ENCODE measurements at places on chromosomes 3 and 15.

DNA sequence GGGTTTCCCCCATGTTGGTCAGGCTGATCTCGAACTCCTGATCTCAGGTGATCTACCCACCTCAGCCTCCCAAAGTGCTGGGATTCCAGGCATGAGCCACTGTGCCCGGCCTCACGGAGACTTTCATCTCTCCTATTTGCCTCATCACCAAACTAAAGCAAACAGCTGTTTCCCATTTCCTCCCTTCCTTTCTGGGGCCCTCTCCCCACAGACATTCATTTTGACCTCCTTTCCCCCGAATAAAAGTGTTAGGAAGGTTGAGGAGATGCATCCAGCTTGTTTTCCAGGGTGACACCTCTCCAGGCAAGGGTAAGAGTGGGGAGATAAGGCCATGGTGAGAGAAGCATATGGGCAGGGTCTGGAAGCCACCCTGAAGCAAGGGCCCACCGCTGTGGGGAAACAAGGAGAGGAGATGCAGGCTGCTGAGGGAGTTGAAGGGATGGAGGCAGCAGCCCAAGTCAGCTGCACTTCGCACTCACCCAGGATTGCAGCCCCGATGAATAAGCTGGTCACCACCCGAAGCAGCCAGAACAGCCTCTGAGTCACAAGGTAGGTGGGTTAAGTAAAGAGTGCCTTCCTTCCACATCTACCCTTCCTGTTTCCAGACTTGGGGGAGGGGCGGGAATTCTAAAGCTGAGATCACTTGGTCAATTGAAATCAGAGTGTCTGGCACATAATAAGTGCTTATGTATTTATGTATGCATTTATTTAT, 7.7 kb downstream of the DUOXA2 start:
- no peak for DNase-seq

DNA sequence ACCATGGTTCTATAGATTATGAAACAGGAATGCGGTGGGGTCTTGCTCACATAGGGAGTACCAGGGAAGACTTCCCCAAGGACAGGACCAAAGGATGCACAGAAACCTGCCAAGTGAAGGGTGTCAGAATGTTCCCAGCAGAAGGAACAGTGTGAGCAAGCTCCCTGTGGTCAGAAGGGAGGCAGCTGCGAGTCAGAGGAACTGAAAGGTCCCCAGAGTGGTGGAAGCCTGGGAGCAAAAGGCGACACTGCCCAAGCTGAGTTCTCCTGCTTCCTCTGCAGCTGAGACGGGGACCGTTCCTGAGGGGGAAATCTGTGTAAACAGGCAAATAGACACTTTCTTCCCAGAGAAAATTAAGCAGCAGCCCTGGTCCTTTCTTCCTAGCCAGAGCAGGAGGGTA, 14.2 kb upstream of the SLC6A6 start:
- DNase-seq = no peak

GRCh38 chr3:78143000-78143399, 1103.1 kb downstream of the ROBO2 start:
- no peak for DNase-seq

DNA sequence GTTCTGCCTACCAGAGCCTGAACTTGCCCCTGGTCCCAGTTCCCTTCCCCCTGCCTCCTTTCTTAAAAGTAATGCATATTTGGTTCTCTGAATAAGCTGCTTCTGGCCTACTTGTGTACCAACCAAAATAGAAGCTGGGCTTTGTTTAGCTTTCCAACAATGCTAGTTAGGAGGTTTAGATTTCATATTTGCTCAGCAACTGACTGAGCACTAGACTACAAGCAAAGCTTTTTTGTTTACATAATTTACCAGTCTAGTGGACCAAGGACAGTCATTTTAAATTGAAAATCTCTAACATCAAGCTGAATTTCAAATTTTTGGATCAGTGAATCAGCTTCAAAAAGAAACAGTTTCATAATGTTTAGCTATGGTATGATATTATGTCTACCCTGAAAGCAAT, 331.2 kb downstream of the ULK4 start:
- DNase-seq = no peak

DNA sequence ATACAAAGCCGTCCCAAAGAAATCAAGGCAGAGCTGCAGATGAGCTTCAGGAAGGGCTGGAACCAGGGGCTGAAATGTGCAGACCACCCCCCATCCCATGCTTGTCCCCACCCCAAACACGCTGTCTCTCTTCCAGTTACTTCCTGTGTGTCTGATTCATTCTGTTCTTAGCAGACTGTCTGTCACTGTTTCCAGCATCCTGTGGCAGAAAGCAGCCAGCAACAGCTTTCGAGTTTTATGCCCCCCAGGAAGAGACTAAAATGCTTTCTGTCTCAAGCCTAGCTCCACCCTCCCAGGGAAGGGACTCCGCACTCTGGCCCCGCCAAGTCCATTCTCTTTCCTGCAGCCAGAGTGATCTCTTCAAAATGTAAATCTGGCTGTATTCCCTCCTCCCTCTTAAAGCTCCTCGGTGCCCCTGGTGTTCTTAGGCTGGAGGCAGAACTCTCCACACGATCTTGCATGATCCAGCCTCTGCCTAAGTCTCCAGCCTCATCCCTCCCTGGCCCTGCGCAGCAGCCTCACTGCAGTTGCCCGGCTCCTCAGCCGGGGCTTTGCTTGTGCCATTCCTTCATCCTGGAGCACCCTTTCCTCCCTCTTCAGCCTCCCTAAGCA, 41.5 kb downstream of the HRH1 start:
- DNase-seq = no peak

DNA sequence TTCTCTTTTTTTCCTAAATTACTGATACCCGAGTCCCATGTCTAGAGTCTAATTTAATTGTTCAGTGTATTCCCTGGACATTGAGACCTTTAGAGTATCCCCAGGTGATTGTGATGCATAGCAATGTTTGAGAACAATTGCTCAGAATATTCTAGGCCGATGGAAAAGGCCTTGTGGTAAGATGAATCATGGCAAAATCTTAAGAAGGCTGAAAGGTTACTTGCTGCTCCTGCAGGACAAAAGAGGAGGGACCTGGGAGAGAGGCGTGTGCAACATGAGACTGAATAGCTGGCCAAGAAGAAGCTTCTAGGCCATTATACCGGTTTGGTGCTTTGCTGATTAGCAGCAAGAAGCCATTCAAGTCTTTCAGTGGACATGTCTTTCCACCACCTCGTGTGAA, 256.6 kb downstream of the ROBO2 start:
- DNase-seq = no peak

- no peak for DNase-seq
Observed at GRCh38 chr3:27657404-27657803, 64.7 kb downstream of the EOMES start.

DNA sequence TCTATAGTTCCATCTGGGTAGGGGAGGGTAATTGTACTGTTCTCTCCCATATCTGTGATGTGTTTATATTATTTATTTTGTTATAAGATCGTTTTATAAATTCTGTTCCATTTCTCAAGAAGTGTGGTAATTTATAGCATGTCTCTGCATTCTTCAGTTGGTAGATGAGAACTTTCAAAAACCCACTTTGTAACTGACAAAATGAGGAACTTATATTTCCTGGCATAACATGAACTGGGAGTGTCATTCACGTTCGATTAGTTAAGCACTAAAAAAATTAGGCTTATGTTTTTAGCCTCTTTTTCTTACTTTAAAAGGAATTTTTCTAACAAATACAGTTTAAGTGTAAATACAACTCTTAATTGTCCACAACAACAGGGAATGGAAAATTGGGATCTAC, 230.8 kb downstream of the CGGBP1 start:
- no peak for DNase-seq
